ENCODE measurements at places on chromosomes 4 and X.

- DNase-seq, result no peak
These were observed 83.0 kb downstream of the MAMLD1 start for GRCh38 chrX:150446151-150446550.

DNA sequence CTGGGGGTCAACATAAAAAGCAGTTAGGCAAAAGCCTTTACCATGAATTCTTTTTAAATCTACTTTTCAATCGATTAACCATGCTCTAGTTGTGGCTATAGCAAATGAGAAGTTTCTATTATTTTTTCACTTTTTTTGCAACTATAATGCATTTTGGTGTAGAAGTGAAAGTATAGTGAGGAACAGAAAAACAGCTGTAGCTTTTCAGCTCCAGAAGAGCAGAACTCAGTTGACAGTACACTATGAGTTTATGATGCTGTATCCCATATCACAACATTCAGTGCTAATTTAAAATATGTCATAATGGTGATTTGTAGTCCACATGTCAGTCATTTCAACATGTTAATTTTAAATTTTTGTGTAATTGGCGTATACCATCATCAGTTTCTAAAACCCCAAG, 8.7 kb upstream of the MUC7 start:
- DNase-seq, result no peak

DNA sequence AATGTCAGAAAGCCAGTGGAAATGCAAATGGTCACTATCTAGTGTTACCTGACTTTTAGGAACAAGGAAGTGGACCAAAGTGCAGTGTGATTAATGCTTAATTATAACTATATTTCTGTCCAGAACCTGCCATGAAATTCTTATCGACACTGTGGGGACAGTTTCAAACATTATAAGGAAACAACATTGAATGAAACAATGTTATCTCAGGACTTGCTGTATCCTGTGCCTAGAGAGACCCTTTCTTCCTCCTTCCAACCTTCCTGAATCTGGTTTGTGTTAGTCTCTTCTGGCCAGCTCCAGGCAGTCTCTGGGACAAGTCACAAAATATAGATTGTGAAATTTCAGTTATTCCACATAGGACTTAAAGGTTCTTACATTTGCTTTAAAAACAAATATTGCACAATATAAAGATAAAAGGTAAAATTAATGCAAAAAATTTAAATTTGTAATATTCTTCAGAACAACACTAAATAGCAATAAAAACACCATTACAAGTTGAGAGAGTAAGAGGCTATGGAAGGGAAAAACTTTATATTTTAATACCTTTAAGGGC, 203.4 kb downstream of the ZNF674 start:
- no peak for DNase-seq

- DNase-seq, result no peak
These were observed 35.7 kb downstream of the ADH5 start for GRCh38 chr4:99052902-99053301.

DNA sequence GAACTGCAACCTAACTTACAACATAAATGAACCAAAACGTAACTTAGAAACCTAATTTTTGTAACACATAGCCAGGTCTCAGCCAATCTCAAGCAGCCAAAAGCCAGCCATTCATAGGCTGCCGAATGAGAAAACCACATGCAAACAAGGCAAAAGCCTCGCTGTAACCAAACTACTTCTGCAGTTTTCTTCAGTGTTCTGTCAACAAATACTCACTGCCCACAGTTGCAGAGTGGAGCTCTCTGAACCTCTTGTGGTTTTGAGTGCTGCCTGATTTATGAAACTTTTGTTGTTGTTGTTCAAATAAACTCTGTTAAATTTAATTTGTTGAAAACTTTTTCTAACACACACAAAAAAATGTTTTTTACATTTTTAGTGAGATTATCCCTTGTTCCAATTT, 251.2 kb downstream of the PAPSS1 start:
- DNase-seq, result no peak

DNA sequence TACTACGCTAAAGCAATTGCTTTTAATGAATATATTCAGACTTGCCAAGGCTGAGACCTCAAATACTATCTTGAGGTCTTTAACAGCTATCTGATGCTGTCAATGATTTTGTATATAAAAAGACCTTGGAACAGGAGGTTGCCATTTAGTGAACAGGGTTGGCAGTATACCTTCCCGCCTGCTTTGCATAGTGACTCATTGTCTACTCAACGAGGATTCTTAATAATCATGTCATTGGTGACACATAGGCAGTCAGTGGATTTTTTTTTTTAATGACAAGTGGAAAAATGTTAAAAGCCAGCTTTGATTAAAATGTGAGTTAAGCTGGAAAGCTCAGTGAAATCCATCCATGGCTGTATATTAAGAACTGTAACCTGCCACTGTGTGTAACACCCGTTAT, 164.0 kb downstream of the ASMT start:
- DNase-seq, result no peak

GRCh38 chr4:95898226-95898625, 58.3 kb downstream of the PDHA2 start:
- no peak for DNase-seq

GRCh38 chr4:184511156-184511555, 36.8 kb upstream of the IRF2 start:
- DNase-seq, result no peak

DNA sequence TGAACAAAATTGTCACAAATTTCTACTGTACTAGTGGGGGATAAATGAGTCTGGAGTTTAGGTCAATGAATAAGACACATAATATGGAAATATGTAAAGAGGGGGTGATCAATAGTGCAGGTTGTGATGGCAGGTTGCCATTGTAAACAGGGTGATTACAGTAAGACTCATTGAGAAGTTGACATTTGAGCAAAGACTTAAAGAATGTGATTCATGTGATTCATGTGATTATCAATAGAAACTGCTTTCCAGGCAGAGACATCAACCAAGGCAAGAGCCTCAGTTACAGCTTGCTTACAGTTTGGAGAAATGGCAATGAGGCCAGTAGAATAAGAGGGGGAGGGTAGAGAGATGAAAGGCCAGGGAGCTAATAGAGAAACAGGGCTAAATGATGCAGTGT, 45.8 kb upstream of the GIMD1 start:
- no peak for DNase-seq

- no peak for DNase-seq
These were observed 108.7 kb downstream of the IQCM start for GRCh38 chr4:149706942-149707341.

DNA sequence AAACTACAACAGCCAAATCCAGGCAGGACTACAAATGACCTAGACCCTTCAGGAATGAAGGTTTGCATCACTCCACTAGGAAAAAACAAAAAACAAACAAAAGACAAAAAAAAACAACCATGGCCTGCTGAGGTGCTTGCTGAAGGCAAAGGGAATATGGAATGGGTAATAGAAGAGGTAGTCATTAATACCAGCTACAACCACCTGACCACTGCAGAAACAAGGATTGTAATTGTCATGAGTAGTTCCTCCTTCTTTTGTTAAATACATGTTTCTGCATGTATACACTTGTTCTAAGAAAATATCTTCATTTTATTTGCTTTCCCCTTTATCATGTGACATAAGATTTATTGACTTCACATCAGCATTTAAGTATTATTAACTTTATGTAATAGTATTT, 409.8 kb upstream of the GRID2 start:
- no peak for DNase-seq

DNA sequence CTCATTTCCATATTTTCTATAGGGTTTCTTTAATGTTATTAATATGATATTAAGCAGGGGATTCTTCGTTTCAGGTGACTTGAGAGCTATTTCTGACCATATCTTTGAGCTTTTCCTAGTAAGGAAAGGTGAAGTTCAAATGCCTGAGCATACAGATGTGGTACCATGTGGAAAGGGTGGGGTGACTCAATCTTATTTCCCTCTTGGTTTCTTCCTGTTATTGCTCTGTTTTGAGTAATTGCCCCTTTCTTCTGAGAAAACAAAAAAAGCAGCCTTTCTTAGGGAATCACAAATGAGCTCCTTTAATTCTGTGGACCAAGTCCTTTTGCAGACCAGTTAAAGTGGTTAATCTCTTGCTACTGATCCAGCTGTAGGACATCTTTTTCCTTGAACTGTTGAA, 41.0 kb upstream of the AGA start:
- no peak for DNase-seq

- DNase-seq, result no peak
These were observed 153.5 kb upstream of the PJA1 start for GRCh38 chrX:69318651-69319340.

DNA sequence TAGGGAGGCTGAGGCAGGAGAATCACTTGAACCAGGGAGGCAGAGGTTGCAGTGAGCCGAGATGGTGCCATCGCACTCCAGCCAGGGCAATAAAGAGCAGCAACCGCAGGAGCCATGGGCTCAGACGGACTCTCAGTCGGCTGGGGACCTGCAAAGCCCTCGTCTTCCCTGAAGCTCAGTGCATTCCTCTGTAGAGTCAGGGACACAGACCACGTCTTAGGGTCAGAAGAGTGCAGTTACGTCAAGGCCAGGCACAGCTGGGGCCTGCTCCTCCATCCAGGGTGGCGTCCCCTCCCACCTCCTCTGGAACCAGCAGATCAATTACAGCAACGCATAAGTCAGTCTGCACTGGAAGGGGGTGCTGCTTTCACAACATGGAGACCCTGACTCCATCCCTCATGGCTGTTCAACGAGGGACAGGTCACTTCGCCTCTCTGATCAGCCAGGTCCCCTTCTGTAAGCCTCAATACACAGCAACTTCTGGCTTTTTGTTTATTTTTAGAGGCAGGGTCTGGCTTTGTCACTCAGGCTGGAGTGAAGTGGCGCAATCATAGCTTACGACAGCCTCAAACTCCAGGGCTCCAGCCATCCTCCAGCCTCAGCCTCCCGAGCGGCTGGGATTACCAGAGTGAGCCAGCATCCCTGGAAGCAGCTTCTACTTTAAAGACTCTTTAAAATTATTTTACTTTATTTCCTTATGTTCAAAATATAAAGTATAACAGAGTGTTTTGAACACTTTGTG, 76.4 kb downstream of the ZFYVE28 start:
- no peak for DNase-seq

DNA sequence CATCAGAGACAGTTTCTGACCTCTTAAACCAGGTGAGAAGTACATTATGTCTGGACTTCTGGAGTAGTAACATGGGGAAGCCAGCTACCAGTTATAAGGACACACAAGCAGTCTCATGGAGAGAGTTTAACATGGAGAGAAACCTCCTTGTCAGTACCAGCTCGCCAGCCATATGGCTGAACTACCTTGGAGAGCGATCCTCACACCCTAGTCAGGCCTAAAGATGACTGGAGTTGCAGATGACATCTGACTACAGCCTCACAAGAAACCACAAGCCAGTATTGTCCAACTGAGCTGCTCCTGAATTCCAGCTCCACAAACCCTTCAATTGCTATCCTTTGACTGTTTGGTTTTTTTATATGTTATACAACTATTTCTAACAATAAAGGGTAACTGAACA, 49.8 kb downstream of the PDHA2 start:
- no peak for DNase-seq

- no peak for DNase-seq
These were observed 169.1 kb upstream of the FTHL17 start for GRCh38 chrX:31240982-31241381.

- DNase-seq, result no peak
These were observed 49.9 kb upstream of the MND1 start for GRCh38 chr4:153294631-153295030.

GRCh38 chrX:56281789-56282188, 49.6 kb downstream of the KLF8 start:
- peak; percentile 1 for DNase-seq

DNA sequence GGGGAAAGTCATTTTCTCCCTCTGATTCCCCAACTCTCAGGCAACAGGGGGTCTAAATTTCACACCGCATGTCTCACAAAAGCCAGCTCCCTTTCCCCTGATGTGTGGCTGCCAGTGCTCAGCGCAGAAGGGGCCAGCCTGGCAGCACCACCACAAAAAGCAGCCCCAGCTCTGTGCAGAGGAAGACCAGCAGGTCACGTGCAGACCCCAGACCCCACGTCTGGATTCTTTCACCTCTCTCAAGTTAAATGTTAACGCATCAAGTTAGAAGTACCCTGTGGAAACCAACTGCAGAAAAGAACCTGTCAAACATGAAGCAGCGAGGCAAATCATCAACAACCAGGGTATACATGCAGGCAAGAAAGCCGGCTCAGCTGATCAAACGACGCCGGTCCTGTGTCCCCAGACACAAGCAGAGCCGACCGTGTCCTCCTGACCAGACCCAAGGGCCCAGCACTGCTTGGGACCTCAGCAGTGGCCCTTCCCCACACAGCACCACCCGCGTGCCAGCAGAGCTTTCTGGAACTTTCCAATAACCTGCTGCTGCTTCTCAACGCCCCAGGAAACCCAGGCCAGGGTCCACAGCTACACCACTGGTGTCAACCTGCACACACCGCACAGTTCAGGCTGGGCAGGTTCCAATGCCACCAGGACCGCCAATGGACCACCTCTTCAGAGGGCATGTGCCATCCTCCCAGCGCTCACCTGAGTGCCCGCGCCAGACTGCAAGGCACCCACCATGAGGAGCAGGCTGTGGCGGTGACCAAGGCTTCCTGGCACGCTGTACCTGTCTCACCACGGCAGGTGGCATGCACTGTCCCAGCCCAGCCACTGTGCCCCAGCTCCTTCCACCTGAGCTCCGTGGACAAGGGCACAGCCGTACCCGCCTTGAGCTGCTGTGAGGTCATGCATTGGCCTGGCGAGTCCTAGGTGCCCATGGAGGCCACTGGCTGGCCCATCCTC, 4.0 kb downstream of the LRPAP1 start:
- no peak for DNase-seq

GRCh38 chrX:141201962-141202361, 25.0 kb upstream of the LDOC1 start:
- DNase-seq, result no peak

DNA sequence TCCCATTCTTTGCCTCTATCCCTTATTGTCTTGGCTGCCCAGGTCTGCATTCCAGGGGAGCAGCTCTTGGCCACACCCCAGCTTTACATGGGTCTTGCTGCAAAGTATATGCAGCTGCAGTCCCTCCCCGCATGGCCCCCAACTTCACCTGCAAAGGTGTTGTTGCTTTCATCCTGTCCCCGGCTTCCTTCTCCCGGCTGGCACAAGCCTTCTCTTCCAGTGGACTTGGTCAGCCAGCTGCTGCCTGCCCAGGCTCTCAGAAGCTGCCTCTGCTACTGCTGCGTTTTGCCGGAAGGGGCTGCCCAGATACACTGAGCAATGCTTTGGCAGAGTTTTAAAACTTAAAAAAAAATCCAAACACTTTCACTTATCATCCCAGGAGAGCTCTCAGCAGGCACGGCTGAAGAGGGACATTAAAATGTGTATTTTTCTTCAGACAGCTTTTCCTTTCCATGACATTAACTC, 121.2 kb upstream of the PDLIM3 start:
- DNase-seq, result peak; percentile 28

DNA sequence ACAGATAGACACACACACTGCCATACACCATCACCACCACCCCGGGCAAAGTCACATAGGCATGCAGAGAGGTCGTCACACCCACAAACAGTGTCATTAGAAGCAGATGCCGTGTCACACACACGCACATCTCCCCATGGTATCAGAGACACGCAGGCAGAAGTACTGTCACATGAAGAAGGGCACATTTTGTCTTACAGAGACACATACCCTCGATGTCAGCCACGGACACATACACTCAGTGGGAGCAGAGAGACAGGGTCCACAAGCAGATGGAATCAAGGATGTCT, 3.3 kb downstream of the NALF2 start:
- no peak for DNase-seq

All from skeletal muscle cell (primary cell).